ENCODE measurements at places on chromosomes 1 and 21.

- DNase-seq: no peak
Observed at GRCh38 chr1:192952646-192953045, 106.5 kb downstream of the UCHL5 start.

GRCh38 chr21:36023092-36023480, 37.2 kb downstream of the SETD4 start:
- DNase-seq: no peak

DNA sequence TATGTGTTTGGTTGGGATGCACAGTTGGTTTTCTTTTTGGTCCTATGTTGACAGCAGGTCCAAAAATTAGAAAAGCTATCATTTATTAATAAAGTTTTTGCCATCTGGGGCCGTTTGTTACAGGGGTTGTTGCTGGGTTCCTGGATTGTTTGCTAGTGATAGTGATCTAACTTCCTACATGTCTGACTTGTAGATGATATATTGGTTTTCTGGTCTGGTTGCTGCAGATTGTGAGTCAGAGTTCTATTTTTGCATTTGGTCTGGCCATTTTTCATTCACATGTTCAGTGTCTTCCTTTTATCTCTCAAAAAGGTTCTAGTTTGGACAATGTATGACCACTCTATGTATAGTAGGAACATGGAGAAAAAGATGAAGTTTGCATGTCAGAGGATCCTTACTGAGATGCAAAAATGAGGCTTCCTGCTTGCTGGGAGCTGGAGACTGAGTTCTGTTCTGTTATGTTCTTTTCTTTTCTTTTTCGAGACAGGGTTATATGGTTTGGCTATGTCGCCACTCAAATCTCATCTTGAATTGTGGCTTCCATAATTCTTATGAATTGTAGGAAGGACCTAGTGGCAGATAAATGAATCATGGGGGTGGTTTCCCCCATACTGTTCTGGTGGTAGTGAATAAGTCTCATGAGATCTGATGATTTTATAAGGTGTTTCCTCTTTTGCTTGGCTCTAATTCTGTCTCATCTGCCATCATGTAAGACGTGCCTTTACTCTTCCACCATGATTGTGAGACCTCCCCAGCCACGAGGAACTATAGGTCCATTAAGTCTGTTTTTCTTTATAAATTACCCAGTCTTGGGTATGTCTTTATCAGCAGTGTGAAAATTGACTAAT, 4.2 kb upstream of the NVL start:
- no peak for DNase-seq

DNA sequence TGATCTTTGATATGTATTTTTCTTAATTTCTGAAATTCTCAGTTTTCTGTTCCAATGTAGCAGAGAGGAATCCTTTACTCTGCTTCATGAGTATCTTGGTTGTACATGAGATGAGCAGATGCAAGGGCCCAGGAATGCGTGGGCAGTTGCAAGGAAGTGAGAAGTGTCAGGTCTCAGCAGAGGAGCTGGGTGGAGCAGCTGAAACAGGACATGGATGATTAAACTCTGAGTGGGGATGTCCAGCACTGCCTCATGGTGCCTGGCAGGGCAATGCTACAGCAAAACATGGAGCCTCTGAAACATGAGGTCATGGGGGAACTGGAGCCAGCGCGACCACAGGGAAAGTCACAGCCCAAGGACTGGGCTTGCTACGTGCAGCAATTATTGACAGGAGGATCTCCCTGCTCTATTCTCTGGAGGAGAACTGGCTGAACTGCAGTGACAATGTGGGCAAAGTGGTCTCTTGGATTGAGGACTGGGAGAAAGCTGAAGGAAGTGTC, 48.4 kb downstream of the COLGALT2 start:
- DNase-seq: no peak

DNA sequence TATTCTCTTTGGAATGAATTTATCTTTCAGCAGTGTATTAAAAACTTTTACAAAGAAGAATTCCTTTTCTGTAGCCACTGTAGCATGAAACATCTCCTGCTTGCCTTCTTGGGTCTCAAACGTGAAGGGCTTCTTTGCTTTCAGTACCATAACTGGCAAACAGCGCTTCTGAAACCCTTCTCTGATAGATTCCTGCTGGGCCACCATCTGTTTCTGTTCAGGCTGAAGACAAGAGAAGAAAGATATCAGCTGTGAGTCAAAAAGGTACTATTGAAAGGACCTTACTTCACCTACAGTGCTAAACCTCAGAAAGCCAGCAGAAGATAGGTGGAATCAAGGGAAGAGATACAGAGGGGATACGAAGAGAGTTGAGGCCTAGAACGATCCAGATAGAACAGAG, 10.5 kb downstream of the AIM2 start:
- DNase-seq: no peak

GRCh38 chr1:58545591-58546519, 671 bp downstream of the OMA1 start:
- DNase-seq: peak; percentile 60

DNA sequence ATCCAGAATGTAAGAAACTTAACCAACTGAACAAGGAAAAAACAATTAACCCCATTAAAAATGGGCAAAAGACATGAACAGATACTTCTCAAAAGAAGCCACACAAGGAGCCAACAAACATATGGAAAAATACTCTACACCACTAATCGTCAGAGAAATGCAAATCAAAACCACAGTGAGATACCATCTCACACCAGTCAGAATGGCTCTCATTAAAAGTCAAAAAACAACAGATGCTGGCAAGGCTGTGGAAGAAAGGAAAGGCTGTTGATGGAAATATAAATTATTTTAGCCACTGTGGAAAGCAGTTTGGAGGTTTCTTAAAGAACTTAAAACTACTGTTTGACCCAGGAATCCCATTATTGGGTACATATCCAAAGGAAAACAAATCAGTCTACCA, 51.2 kb downstream of the RGS4 start:
- no peak for DNase-seq

DNA sequence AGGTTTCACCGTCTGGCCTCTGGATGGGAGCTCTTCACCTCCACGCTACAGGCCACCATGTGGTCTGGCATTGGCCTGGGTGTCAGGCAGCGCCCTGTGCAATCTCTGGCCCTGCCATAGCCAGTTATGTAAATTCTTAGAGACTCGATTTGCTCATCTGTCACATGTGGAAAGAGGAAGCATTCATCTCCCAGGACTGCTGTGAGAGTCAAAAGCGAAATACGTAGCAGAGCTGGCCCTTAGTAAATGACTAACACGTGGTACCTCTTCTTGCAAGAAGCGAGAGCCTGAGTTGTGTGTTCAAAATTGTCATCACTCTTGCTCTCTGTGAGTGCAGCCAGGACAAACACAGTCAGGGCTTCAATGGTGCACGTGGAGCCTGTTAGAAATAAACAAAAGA, 159.0 kb upstream of the BACE2 start:
- DNase-seq: no peak

- peak; percentile 46 for DNase-seq
Observed at GRCh38 chr1:48093696-48094528, 96.7 kb upstream of the TRABD2B start.

DNA sequence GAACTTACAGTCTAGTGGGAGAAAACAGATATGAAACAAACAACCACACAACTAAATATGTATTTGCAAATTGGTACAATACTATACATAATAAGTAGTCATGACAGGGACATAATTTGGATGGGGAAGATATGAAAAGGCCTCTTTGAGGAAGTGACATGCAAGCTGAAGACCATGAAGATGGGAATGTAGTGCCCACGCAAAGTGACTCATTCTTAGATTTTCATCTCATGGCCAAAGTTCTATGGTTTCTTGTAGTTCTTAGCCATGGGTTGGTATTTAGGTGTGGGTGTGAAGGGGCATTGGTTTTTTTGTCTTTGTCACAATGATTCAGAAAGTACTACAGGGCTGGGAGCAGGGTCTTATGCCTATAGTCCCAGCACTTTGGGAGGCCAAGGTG, 105.4 kb upstream of the FAM78B start:
- no peak for DNase-seq

GRCh38 chr1:186626356-186626932, 53.8 kb downstream of the PTGS2 start:
- DNase-seq: no peak

GRCh38 chr21:41926117-41926806, 27.6 kb downstream of the C2CD2 start:
- DNase-seq: no peak

- no peak for DNase-seq
Observed at GRCh38 chr1:191851799-191852595, 306.3 kb upstream of the RGS18 start.

DNA sequence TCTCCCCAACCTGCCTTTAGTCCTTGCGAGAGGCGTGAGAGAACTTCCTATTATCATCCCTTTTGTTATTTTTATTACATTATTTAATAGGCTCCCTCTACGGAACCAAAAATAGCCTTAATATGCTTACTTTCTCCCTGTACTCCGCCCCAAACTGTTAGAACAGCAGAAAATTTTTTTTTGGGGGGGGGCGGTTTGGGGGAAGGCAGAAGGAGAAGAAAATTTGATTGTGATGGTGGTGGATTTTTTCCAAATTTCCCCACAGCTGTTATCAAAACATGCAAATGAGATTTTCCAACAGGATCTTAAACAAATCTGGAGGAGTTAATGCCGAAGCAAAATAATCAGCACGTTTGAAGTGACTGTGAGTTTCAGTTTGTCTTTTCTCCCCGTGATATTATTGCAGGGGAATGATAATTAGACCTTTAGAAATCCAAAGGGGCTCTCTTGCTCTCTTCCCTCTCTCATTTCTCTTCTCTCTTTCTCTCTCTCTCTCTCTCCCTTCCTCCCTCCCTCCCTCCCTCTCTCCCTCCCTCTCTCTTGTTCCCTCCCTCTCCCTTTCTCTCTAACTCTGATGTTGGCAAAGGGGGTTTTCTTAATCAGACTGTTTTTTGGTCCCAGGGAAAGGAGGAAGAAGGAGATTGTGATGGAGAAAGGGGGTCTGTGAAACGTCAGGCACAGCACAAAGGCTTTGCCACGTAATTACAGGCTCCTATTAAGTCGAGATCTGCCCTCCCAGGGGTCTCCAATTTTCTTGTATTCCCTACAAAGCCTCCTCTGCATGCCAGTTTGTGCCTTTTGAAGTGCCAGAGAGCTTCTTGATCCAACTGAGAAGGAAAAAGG, 1.1 kb upstream of the PRRX1 start:
- DNase-seq: no peak

GRCh38 chr1:248858096-248858890, 592 bp downstream of the ZNF692 start:
- DNase-seq: no peak

- DNase-seq: no peak
Observed at GRCh38 chr1:40130892-40131291, 30.3 kb upstream of the RLF start.

DNA sequence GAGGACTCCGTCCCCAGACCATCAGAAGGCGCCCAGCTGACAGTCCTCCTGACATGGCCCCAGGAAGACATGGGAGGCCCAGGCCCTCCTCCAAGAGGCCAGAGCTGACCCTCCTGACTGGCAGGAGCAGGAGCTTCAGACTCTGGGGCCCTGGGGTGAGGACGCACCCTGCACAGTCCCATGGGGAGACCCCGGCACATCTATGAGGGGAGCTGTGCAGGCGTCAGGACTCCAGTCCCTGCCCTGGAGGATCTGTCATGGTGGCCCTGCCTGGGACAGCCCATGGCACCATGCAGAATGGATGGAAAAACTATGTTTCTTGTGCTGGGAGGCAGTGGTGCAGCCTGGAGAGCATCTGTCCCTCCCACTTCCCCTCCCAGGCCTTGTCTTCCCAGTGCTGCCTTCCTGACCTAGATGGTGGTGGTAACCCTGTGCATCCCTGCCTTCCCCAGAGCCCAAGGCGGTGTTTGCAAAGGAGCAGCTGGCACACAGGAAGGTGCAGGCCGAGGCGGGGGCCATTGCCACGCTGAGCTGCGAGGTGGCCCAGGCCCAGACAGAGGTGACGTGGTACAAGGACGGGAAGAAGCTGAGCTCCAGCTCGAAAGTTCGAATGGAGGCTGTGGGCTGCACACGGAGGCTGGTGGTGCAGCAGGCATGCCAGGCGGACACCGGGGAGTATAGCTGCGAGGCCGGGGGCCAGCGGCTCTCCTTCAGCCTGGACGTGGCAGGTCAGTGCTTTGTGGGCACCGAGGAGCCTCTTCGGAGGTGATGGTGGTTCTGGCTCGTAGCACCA, 41.9 kb downstream of the OBSCN start:
- DNase-seq: no peak

- no peak for DNase-seq
Observed at GRCh38 chr21:29279558-29279957, 19.2 kb upstream of the BACH1 start.

GRCh38 chr1:208748387-208749165, 504.4 kb upstream of the PLXNA2 start:
- DNase-seq: no peak

GRCh38 chr1:40477678-40478053, 576 bp downstream of the ZFP69 start:
- DNase-seq: peak; percentile 8

- DNase-seq: no peak
Observed at GRCh38 chr1:244112041-244112440, 61.0 kb downstream of the ZBTB18 start.

GRCh38 chr21:33327792-33328433, 3.1 kb downstream of the IFNAR1 start:
- DNase-seq: no peak

DNA sequence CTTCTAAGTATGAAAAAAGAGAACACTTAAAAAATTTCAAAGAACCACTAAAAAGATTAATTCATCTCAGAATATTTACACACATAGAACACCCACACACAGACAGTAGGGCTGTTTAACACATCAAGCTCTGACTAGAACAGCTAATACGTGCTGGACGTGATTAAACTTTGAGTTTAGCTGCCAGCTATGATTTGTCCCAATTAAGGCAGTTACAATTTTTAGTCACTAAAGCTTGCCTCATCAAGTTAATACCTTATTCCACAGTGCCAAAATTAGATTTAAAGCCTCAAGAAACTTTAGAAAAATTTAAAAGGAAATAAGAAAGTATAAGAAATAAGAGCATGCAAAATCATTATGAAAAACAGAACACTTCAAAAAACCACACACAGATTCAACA, 18.9 kb downstream of the SLC16A1 start:
- no peak for DNase-seq

DNA sequence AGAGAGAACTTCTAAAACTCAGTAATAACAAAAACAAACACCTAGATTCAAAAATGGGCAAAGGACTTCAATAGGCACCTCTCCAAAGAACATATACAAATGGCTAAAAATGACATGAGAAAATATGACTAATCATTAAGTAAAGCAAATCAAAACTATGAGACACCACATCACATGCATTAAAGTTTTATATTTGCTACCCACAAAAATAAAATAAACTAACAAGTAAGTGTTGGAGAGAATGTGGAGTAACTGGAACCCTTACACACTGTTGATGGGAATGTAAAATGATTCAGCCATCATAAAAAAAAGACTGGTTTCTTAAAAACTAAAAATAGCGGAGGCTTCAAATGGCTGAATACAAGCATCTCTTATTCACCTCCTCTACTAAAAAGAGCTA, 262.1 kb upstream of the PKN2 start:
- no peak for DNase-seq

- no peak for DNase-seq
Observed at GRCh38 chr1:109312978-109313775, 6.4 kb upstream of the MYBPHL start.
